ENCODE measurements at places on chromosomes 11 and 22.

GRCh38 chr11:116397602-116398084 lies 375.1 kb downstream of the BUD13 start:
- DNase-seq: no peak
- no peaks in the 10 kb centered on the region for H3K27me3 ChIP-seq
- H3K27ac ChIP-seq: no peak overlapping the region

- H3K27ac ChIP-seq: peak overlapping the region; percentile 14
- DNase-seq: peak; percentile 13
- peaks cover 4% of the 10 kb centered on the region for H3K27me3 ChIP-seq
- no peaks in the 10 kb centered on the region for H3K36me3 ChIP-seq
Observed at GRCh38 chr11:18012122-18012905, 533 bp downstream of the SERGEF start.

- no peak overlapping the region for H3K27ac ChIP-seq
- H3K4me1 ChIP-seq: peaks cover 2% of the 10 kb centered on the region
- DNase-seq: no peak
- peaks cover 58% of the 10 kb centered on the region for H3K27me3 ChIP-seq
Observed at GRCh38 chr11:72241291-72241781, 2.6 kb downstream of the PHOX2A start.

DNA sequence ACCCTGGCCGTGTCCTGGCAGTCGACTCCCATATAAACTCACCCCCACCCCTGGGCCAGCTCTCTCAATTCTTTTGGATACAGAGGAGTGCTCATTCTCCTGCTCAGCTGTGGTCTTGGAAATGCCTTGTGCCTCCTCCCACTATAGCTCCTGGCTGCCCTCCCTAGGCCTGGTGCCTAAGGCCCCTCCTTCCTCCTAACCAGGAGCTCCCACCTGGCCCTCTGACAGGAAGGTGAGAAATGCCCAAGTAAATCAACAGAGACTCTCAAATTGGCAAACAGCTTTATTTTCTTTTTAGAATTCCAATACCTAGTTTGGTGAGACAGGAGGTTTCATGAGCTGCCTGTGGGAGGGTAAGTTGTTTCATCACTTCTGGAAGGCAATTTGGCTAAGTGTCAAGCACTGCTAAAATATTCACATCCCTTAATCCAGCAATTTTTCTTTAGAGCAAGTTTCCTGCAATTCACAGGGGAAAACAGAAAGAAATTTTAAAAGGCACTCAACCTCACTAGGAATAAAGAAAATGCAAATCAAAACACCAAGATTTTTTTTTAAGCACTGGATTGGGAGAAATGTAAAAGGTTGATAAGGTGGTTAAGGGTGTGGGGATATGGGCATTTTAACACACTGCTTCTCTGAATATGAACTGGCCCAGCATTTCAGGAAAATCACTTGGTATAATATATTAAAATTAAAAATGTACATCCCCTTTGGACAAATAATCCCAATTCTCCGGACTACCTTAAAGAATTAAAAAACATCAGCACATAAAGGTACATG lies 209.7 kb upstream of the ARHGAP20 start:
- no peak overlapping the region for H3K4me3 ChIP-seq
- H3K4me1 ChIP-seq: peaks cover 4% of the 10 kb centered on the region
- no peaks in the 10 kb centered on the region for H3K27me3 ChIP-seq

DNA sequence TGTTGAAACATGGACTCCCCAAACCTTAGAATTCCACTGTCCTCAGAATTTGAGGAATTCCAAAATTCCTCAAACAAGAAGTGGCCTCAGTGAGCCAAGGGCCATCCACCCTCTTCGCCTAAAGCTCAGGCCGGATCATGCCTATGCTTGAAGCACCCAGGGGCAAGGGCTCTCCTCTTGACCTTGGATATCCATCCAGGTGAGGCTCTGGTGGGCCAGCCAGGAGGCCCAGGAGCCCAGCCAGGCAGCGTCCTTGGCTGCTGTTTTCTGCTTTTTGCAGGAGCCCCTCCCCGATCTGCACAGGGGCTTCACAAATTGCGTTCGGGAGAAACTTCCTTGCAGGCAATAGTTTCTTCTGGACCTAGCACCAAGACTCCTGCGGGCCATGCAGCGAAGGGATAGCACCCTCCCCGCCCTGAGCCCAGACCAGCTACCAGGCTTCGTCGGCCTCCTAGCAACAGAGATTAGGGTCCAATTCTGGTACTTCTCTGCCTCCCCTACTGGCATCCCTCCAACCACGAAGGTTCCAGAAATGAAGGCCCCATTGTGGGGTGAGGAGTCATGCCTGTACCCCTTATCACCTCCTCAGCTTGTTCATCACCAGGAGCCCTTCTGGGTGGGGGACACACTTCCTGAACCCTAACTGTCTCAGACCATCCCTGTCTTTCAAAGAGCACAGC lies 2.0 kb downstream of the PHLDA2 start:
- peaks cover 11% of the 10 kb centered on the region for H3K4me1 ChIP-seq
- H3K27ac ChIP-seq: no peak overlapping the region
- DNase-seq: no peak
- H3K4me3 ChIP-seq: peak overlapping the region; percentile 92
- H3K27me3 ChIP-seq: no peaks in the 10 kb centered on the region

GRCh38 chr11:128911239-128911638 lies 20.1 kb downstream of the KCNJ5 start:
- no peak overlapping the region for H3K4me3 ChIP-seq
- H3K27ac ChIP-seq: no peak overlapping the region
- no peak for DNase-seq
- H3K27me3 ChIP-seq: peaks cover 23% of the 10 kb centered on the region

- H3K4me1 ChIP-seq: peaks cover 8% of the 10 kb centered on the region
- no peaks in the 10 kb centered on the region for H3K36me3 ChIP-seq
- DNase-seq: no peak
- H3K27ac ChIP-seq: no peak overlapping the region
- H3K4me3 ChIP-seq: no peak overlapping the region
- no peaks in the 10 kb centered on the region for H3K27me3 ChIP-seq
Observed at GRCh38 chr11:12100841-12101242, 9.5 kb upstream of the MICAL2 start.

- DNase-seq: peak; percentile 33
- H3K27me3 ChIP-seq: no peaks in the 10 kb centered on the region
- peak overlapping the region; percentile 39 for H3K27ac ChIP-seq
- H3K4me1 ChIP-seq: peaks cover 13% of the 10 kb centered on the region
- no peak overlapping the region for H3K4me3 ChIP-seq
Observed at GRCh38 chr11:774873-775592, 2.3 kb downstream of the GATD1 start.

GRCh38 chr11:77037057-77037456 lies 2.9 kb downstream of the B3GNT6 start:
- peaks cover 29% of the 10 kb centered on the region for H3K27me3 ChIP-seq
- no peak overlapping the region for H3K27ac ChIP-seq
- peaks cover 3% of the 10 kb centered on the region for H3K4me1 ChIP-seq
- no peaks in the 10 kb centered on the region for H3K36me3 ChIP-seq

- no peaks in the 10 kb centered on the region for H3K27me3 ChIP-seq
- no peak for DNase-seq
- no peaks in the 10 kb centered on the region for H3K4me1 ChIP-seq
- H3K36me3 ChIP-seq: no peaks in the 10 kb centered on the region
- H3K4me3 ChIP-seq: no peak overlapping the region
- no peak overlapping the region for H3K27ac ChIP-seq
Observed at GRCh38 chr11:1177020-1177770, 19.4 kb downstream of the MUC5AC start.

DNA sequence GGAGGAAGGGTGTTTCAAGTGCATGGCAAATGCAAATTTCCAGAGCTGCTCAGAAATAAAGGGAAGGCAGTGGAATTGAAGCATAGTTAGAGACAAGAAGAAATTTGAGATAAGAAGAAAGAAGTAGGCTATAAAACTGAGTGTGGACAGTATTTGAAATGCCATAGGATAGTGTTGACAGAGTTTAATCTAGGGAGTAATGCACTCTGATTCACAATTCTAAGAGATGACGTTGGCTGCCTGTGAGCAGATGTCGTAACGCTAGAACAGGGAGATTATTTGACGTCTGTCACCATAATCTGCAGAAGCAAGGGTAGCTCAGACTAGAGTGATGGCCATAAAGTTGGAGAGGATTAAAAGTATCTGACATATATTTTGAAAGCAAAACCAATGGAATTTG lies 389.9 kb upstream of the KIRREL3 start:
- no peaks in the 10 kb centered on the region for H3K27me3 ChIP-seq
- no peak overlapping the region for H3K27ac ChIP-seq
- H3K4me3 ChIP-seq: no peak overlapping the region
- H3K36me3 ChIP-seq: no peaks in the 10 kb centered on the region
- no peak for DNase-seq
- no peaks in the 10 kb centered on the region for H3K4me1 ChIP-seq

- H3K27me3 ChIP-seq: no peaks in the 10 kb centered on the region
- no peak overlapping the region for H3K4me3 ChIP-seq
- no peak for DNase-seq
- no peak overlapping the region for H3K27ac ChIP-seq
Observed at GRCh38 chr11:83259559-83259958, 26.6 kb downstream of the CCDC90B start.

Data from IMR-90 (cell line).